Breast epithelium (tissue), 4 donors: ENCODE measurements at places on chromosomes 4 and X.

- DNase-seq, result no peak
These were observed 1.2 kb upstream of the TMEM144 start for GRCh38 chr4:158208963-158209640.

GRCh38 chr4:171024720-171025303 is 788.4 kb upstream of the GALNTL6 start:
- DNase-seq, result no peak

- DNase-seq, result peak; percentile 68
These were observed 1.7 kb downstream of the SPRY1 start for GRCh38 chr4:123398066-123398852.

- DNase-seq, result no peak
These were observed 49.0 kb upstream of the CXorf51A start for GRCh38 chrX:146863566-146863965.

DNA sequence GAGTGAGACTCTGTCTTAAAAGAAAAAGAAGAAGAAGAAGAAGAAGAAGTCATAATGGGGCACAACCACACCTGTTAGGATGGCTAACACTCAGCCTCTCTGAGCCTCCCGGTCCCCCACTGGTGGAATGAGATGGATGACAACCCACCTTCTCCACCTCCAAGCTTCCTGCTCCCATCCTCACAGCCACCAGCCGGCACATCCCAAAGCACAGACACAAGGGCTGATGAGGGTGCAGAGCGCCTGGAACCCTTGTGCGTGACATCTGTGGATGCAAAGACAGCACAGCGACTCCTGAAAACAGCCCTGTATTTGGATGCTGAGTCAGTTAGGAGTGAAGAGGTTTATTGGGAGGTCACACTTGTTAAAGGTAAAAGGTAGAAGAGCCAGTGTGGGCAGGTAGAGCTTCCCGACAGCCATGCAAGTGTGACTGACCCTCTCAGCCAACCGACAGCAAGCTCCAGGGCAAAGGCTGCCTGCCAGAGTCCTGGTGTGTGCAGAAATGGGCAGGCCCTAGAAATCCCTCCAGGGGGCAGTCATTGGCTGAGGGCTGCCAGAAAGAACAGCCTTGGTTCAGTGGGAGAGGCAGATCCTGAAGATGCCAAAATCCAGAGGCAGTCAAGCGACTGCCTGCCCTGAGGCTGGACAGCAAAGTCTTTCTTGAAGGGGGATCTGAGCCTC is 26.6 kb upstream of the MAN2B2 start:
- no peak for DNase-seq

DNA sequence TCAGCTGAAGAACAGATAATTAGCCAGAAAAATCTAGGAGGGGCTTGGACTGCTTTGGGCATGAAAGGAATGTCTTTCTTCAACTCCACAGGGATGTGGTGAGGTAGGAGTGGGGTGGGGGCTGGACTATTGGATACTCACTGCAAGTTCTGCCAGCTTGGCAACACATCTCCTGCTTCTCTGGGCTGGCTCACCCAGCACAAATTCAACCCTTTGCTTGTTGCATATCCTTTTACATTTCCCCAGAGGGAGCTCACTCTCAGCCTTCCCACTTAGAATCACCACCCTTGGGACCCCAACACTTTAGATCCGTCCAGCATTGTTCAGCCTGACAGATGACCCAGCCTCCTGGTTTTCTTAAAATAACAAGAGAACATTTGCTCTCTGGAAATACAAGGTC is 120.6 kb downstream of the KDR start:
- no peak for DNase-seq

- no peak for DNase-seq
These were observed 160 bp downstream of the LCORL start for GRCh38 chr4:18021470-18021719.
